Liver (tissue), 10 donors: ENCODE measurements at places on chromosomes 4 and X. TPM values are rescaled to one million over a fixed set of nuclear protein-coding genes. Genes with fewer than 3 reads are reported as not detected.

TMEM128 gene
- total RNA-seq: 7.6 TPM

CT55 gene
- total RNA-seq: not detected

DNA sequence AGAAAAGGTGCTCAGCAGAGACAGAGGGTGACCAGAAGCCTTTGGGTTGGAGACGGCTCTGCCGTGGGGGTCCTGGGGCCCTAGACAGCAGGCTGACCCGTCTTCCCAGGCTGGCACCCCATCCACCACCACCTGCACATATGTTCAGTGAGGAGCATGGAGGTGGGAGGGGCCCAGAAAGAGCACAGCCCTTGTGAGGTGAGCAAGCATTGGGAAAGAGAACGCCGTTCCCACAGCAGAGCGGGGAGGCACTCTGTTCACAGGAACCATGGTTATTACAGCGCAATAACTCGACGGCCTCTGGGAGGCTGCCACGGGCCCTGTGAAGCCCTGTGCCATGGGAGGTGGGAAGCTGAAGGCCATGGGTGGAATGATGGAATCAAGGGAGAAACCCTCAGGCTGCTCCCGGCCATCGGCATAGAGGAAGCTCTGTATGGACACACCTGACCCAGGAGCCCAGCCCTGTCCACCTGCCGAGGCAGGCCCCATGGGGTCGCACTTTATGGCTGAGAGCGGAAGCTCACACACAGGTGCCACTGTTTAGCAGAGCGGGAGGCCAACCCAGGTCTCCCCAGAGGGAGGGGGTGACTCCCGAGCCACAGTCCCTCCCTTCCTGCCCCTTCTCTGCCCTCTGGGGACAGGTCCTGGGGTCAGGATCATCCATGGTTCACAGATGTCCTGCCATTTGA, 93.5 kb upstream of the AFAP1 start:
- H3K27ac ChIP-seq: no peak overlapping the region
- no peaks in the 10 kb centered on the region for H3K36me3 ChIP-seq
- H3K27me3 ChIP-seq: no peaks in the 10 kb centered on the region
- DNase-seq: no peak

DNA sequence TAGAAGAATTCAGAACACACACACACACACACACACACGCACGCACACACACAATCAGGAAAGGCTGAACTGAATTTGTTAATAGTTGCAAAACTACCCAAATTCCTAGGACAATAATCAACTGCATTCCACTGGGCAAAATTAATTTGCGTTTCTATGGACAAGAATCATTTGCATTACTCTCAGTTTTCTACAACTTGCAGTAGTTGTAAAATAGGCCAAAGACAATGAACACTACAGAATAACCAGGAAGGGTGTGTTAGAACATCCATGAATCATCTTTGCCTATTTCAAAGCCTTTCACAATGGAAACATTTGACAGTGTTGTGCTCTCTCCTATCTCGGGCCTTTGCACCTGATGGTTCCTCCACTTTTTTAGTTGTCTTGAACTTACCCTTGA, 77.1 kb upstream of the IGFBP7 start:
- no peak overlapping the region for H3K4me3 ChIP-seq
- no peaks in the 10 kb centered on the region for H3K36me3 ChIP-seq
- H3K27ac ChIP-seq: no peak overlapping the region
- no peaks in the 10 kb centered on the region for H3K27me3 ChIP-seq
- no peak for DNase-seq

DNAAF6 gene
- total RNA-seq: not detected

- no peaks in the 10 kb centered on the region for H3K4me1 ChIP-seq
- no peaks in the 10 kb centered on the region for H3K27me3 ChIP-seq
- H3K4me3 ChIP-seq: no peak overlapping the region
- no peak for DNase-seq
- H3K27ac ChIP-seq: no peak overlapping the region
- H3K36me3 ChIP-seq: no peaks in the 10 kb centered on the region
Measured at GRCh38 chrX:29762006-29762405, 453.4 kb upstream of the MAGEB2 start.

- H3K4me3 ChIP-seq: no peak overlapping the region
- no peak for DNase-seq
- no peak overlapping the region for H3K27ac ChIP-seq
Measured at GRCh38 chrX:70769659-70770227, 138.8 kb downstream of the TEX11 start.

DNA sequence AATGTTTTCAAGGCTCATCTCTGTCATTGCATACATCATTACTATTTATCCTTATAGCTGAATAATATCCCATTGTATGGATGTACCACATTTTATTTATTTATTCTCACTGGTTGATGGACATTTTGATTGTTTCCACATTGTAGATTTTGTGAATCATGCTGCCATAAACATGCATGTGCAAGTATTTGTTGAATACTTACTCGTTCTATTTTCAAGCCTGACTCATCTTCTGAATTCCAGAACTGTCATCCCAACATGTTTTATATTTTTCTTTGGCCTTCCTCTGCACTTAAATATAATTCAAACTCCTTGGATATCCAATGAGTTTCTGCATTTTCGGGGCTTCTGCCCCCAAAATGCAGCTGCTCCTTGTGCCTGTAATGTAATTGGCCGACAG, 77.6 kb downstream of the MXRA5 start:
- no peaks in the 10 kb centered on the region for H3K27me3 ChIP-seq
- no peaks in the 10 kb centered on the region for H3K36me3 ChIP-seq
- no peak for DNase-seq
- H3K4me3 ChIP-seq: no peak overlapping the region
- H3K27ac ChIP-seq: no peak overlapping the region

F8A2 gene
- not detected for total RNA-seq

DNA sequence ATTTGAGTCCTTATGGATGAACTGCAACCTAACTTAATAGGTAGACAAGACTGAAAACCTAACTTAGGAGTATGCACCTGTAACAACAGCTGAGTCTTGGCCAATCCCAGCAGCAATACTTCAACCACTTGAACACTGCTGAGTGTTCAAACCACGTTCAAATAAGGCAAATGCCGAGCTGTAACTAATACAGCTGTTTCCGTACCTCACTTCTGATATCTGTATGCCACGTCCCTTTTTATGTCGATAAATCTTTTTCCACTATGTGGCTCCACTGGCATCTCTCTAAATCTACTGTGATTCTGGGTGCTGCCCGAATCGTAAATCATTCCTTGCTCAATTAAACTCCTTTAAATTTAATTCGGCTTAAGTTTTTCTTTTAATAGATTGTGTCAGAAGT, 459.7 kb downstream of the INPP4B start:
- no peak overlapping the region for H3K27ac ChIP-seq
- no peaks in the 10 kb centered on the region for H3K4me1 ChIP-seq
- H3K36me3 ChIP-seq: no peaks in the 10 kb centered on the region
- no peak overlapping the region for H3K4me3 ChIP-seq
- DNase-seq: no peak

GRCh38 chr4:90815569-90815968, 688.4 kb downstream of the CCSER1 start:
- no peak overlapping the region for H3K27ac ChIP-seq
- DNase-seq: no peak
- H3K36me3 ChIP-seq: no peaks in the 10 kb centered on the region
- no peaks in the 10 kb centered on the region for H3K27me3 ChIP-seq
- H3K4me3 ChIP-seq: no peak overlapping the region
- H3K4me1 ChIP-seq: no peaks in the 10 kb centered on the region

GRCh38 chrX:72006461-72006860, 95.8 kb downstream of the NHSL2 start:
- DNase-seq: no peak
- H3K36me3 ChIP-seq: no peaks in the 10 kb centered on the region
- H3K4me1 ChIP-seq: peaks cover 4% of the 10 kb centered on the region
- H3K27me3 ChIP-seq: no peaks in the 10 kb centered on the region
- H3K27ac ChIP-seq: no peak overlapping the region
- no peak overlapping the region for H3K4me3 ChIP-seq

- H3K36me3 ChIP-seq: no peaks in the 10 kb centered on the region
- H3K4me3 ChIP-seq: no peak overlapping the region
- no peaks in the 10 kb centered on the region for H3K27me3 ChIP-seq
- no peak for DNase-seq
Measured at GRCh38 chrX:12970691-12971202, 4.2 kb upstream of the TMSB4X start.

SHROOM3 gene
- 25.8 TPM for total RNA-seq

DNA sequence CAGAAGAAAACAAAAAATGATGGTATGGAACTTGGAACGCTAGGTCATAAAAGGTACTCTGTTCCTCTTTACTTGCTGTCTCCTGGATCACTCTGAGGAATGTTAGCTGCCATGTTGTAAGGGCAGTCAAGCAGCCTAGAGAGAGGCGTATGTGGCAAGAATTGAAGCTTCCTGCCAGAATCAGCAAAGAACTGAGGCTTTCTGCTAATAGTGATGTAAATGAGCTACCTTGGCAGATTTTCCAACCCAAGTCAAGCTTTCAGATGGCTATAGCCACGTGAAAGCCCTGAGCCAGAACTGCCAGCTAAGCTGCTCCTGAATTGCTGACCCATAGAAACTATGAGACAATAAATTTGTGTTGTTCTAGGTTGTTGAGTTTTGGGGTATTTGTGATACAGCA, 38.7 kb downstream of the AASDH start:
- no peak overlapping the region for H3K4me3 ChIP-seq
- DNase-seq: no peak
- H3K27me3 ChIP-seq: no peaks in the 10 kb centered on the region
- peaks cover 7% of the 10 kb centered on the region for H3K36me3 ChIP-seq
- H3K4me1 ChIP-seq: no peaks in the 10 kb centered on the region

DNA sequence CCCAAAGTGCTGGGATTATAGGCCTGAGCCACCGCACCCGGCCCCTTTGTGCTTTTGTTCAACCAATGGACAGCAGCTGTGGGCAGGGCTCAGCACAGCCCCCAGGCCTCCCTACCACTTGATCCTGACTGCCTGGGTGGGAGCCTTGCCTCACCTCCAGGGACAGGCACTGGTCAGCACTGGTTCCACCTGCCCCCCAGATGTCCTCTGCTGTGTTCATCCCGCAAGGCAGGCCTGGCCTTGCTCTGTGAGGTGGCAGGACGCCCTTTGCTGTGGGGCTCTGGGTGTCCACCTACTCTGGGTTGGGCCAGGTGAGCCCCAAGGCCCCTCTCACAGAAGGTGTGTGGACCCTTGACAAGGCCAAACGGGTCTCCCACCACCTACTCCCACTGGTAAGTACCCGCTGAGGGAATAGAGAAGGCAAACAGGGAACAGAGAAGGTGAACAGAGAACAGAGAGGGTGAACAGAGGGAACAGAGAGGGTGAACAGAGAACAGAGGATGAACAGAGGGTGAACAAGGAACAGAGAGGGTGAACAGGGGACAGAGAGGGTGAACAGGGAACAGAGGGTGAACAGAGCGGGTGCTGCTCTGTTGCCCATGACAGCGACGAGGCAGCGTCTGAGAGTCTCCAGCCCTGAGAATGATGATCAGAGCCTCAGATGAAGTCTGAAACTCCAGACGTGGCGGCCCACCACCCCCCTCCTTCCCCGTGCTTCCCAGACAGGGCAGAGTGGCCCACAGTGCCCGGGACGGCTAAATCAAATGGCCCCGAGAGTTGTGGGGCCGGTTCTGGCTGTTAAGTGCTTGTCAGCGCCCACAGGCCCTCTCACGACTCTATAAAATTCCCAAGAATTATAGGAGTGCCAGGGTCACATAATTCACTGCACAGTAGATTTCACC, 55.0 kb upstream of the NKX1-1 start:
- DNase-seq: no peak
- no peak overlapping the region for H3K4me3 ChIP-seq
- H3K36me3 ChIP-seq: no peaks in the 10 kb centered on the region
- no peaks in the 10 kb centered on the region for H3K27me3 ChIP-seq
- H3K27ac ChIP-seq: no peak overlapping the region

DNA sequence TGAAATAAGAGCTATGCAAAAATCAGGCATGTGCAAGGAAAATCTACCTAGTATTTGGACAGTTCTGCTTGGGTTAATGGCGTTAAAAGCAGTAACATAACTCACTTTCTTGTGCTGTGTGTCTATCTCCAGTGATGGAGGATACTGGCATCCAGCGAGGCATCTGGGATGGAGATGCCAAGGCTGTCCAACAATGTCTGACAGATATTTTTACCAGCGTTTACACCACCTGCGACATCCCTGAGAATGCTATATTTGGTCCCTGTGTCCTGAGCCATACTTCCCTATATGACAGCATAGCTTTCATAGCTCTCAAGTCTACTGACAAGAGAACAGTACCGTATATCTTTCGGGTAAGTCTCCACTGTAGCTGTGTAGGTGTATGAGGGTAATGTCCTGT, 2.6 kb downstream of the PRDM8 start:
- no peak overlapping the region for H3K4me3 ChIP-seq
- H3K27ac ChIP-seq: no peak overlapping the region
- no peaks in the 10 kb centered on the region for H3K36me3 ChIP-seq

GRCh38 chrX:150365051-150365989, 2.2 kb downstream of the MAMLD1 start:
- peak; percentile 80 for DNase-seq
- peak overlapping the region; percentile 82 for H3K27ac ChIP-seq
- H3K36me3 ChIP-seq: no peaks in the 10 kb centered on the region
- H3K4me3 ChIP-seq: peak overlapping the region; percentile 59

KLF8 gene
- total RNA-seq: 0.47 TPM

DNA sequence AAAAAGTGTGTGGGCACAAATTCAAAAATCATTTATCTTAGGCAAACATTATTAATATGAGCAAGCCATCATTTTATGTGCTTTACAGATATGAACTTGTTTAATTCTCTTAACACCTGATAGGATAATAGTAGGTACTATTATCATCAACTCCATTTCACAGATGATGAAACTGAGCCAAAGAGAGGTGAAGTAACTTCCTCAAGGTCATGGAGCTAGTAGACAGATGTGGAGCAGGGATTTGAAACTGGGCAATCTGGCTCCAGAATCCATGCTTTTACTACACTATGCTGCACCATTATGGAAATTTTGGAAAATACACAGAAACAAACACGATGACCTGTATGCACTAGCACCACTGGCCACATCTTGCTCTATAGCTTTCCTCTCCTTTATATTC, 1.0 kb upstream of the PIN4 start:
- H3K27ac ChIP-seq: no peak overlapping the region
- no peak for DNase-seq
- H3K4me1 ChIP-seq: peaks cover 6% of the 10 kb centered on the region
- H3K27me3 ChIP-seq: no peaks in the 10 kb centered on the region
- no peaks in the 10 kb centered on the region for H3K36me3 ChIP-seq

- no peak overlapping the region for H3K27ac ChIP-seq
- no peak for DNase-seq
- no peak overlapping the region for H3K4me3 ChIP-seq
Measured at GRCh38 chr4:166846939-166847338, 387.4 kb downstream of the SPOCK3 start.

GALNTL6 gene
- total RNA-seq: not detected

GRCh38 chr4:176592976-176593670, 199.6 kb downstream of the VEGFC start:
- DNase-seq: no peak
- no peaks in the 10 kb centered on the region for H3K36me3 ChIP-seq
- no peak overlapping the region for H3K4me3 ChIP-seq
- H3K27me3 ChIP-seq: no peaks in the 10 kb centered on the region
- no peak overlapping the region for H3K27ac ChIP-seq
- no peaks in the 10 kb centered on the region for H3K4me1 ChIP-seq

GRCh38 chr4:4477391-4477790, 64.5 kb downstream of the STX18 start:
- H3K36me3 ChIP-seq: no peaks in the 10 kb centered on the region
- H3K27ac ChIP-seq: no peak overlapping the region
- no peaks in the 10 kb centered on the region for H3K27me3 ChIP-seq
- H3K4me3 ChIP-seq: no peak overlapping the region
- peaks cover 13% of the 10 kb centered on the region for H3K4me1 ChIP-seq
